ENCODE measurements at places on chromosomes 5 and 9.
A peak's percentile ranks its signal among the peaks of the same experiment; 100 is the strongest.

DNA sequence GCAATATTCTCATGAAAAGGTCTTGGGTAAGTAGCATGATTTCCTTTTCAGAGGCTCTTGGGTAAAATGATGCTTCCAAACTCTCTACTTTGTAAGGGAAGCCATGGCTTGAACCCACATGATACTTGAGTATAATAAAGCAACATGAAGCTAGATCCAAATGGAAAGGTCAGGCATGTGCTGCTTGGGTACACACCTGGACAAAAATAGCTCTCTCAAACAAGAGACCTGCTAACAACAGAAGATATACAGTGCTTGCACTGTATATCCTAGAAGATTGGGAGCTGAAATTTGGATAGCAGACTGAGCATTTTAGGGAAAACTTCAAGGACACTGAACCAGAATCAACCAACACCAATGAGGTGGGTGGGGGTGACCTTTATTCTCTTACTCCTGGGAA, 40.2 kb downstream of the NMUR2 start:
- no peak for DNase-seq

- DNase-seq = no peak
Measured at GRCh38 chr5:32802764-32803163, 91.6 kb downstream of the NPR3 start.

DNA sequence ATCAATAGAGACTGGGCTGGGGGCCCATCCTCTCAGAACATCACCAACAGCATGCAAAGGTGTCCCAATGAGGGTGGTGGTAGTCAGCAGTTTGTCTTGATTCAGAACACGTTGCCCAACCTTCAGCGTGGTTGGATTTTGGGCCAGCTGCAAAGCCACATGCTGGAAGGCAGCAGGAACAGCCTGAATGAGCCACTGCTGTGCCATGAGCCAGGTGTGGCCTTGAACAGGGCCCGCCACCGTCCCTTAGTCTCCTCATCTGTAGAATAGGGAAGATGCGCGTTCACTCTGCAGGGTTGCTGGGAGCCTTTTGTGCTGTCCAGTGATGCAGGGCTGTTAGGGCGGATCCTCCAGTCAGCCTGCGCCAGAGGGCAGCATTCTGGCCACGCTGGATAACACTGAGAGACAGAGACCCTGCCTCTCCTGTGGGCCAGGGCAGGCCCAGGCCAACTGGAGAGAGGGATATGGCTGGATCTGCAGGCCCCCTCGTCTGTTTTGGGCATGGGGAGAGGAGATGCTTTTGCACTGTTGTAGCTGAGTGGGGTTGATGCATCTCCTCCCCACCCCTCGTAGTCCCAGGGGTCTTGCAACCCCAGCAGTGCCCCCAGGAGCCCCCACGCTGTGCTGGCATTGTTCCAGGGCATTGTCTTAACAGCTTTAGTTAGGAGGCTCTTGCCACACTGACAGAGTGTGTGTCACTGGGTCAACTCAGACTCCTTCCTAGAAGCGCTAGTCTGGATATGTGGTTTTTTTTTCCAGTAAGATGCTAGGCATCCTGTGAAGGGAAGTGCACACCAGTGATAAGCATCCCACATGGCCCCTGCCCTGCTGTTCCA, 42.1 kb downstream of the SLC46A2 start:
- DNase-seq = no peak

- no peak for DNase-seq
Measured at GRCh38 chr5:123754908-123755307, 242.9 kb downstream of the CSNK1G3 start.

GRCh38 chr9:134708672-134709038, 67.1 kb downstream of the COL5A1 start:
- DNase-seq = no peak

- no peak for DNase-seq
Measured at GRCh38 chr9:6991418-6991817, 233.6 kb downstream of the KDM4C start.

- DNase-seq = no peak
Measured at GRCh38 chr9:84788803-84789462, 119.4 kb downstream of the NTRK2 start.

- DNase-seq = no peak
Measured at GRCh38 chr5:54753034-54753433, 232.4 kb downstream of the ESM1 start.

GRCh38 chr5:27208051-27208450, 169.7 kb upstream of the CDH9 start:
- no peak for DNase-seq

GRCh38 chr5:176895831-176896230, 3.3 kb downstream of the HK3 start:
- DNase-seq = no peak

DNA sequence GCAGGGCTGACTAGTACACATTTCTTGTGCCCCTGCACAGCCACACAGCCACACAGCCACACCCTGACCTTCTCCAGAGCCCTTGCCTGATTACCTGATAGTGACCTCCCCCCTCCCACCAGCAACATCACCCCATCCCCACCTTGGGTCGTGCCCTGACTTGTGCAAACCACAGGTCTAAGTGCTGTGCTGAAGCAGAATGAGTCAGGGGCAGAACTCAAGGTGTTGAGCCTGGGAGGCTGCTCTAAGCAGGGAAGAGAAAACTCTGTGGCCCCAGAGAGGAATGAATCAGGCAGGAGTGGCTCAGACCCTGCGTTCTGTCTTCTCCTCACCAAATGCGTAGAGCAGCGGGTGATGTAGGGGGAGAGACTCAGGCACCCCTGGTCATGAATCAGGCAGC, 24.3 kb upstream of the FAT2 start:
- DNase-seq = no peak

GRCh38 chr5:41503860-41504259, 6.5 kb downstream of the PLCXD3 start:
- no peak for DNase-seq

GRCh38 chr5:11072076-11072475, 311.0 kb upstream of the DAP start:
- no peak for DNase-seq

GRCh38 chr9:33170464-33171415, 3.6 kb upstream of the B4GALT1 start:
- DNase-seq = peak; percentile 55

- no peak for DNase-seq
Measured at GRCh38 chr5:147554261-147554817, 44.5 kb upstream of the DPYSL3 start.

DNA sequence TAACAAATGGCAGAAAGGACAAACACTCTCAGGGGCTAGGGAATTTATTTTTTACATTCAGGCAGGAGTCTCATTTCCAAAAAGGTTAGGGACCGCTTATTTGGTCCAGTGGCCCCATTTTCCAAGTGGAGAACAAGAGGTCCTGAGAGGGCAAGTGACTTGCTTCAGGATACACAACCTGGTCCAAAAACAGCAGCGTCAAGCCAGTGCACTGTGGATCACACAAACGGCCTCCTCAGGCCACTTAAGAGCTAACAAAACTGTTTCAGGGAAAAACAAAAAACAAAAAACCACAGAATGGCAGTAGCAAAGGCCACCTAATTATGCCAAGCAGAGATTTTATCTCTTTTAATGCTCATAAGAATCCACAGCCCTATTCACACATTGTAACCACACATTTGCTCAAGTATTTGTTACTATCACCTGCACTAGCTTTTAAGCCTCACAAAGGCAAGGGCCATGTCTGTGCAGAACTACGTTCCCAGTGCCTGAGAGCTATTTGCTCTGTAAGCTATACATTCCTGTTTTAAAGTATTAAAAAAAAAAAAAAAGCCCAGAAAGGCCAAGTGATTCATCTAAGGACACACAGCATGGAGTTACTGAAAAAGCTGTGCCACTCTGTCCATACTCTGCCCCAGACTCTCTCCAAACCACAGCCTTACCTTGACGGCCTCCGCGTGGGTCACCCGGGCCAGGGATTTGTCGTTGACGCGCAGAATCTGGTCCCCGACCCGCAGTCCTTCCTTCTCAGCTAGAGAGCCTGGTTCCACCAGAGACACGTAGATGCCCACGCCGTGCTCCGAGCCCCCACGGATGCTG, 1.5 kb downstream of the WHRN start:
- DNase-seq = no peak

DNA sequence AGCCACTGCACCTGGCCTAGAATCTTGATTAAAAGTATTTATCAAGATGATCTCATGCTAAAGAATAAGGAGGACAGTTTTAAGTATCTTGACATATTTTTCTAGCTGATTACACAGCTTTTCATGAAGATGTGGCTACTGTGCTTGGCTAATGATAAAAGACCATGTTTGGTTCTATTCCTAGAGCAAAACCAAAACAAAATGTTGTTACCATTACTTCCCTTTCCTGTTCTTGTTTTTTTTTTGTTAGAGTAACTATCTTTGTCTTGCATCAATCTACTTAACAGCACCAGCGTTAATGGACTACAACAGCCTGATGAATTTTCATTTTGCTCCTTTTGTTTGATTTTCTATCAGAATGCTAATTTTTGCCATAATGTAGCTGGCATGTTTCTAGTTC, 86.2 kb upstream of the DHFR start:
- no peak for DNase-seq

- no peak for DNase-seq
Measured at GRCh38 chr9:20929276-20929675, 102.2 kb downstream of the HACD4 start.

DNA sequence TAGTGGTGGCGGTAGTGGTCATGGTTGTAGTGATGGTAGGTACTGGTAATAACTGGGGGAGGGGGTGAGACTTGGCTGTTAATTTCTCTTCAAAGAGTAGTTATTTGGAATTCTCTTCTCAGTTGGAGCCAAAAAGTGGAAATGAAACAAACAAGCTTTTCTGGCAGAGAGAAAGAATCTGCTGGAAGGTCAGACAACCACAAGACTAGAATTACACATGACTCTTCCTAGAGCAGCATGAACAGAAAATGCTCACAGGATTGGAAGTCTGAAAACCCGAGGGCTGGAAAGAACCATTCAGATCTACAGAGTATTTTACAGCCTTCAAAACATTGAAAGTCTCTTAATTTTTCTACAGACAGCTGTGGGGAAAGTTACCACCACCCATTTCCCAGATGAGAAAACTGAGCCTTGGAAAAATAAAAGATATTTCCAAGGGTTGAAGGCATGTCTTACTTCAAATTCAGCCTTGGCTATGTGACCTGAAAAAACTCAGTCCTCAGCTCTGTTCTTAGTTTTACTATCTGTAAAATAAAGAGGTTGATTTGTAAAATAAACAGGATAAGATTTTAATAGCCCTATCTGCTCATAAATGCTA, 42.9 kb upstream of the TRIM32 start:
- no peak for DNase-seq

- no peak for DNase-seq
Measured at GRCh38 chr9:107489144-107489673, 360 bp downstream of the KLF4 start.

- no peak for DNase-seq
Measured at GRCh38 chr9:14030375-14031059, 283.4 kb downstream of the NFIB start.

- no peak for DNase-seq
Measured at GRCh38 chr5:67746103-67746502, 469.5 kb upstream of the PIK3R1 start.

- no peak for DNase-seq
Measured at GRCh38 chr9:102550266-102550665, 444.9 kb upstream of the CYLC2 start.

DNA sequence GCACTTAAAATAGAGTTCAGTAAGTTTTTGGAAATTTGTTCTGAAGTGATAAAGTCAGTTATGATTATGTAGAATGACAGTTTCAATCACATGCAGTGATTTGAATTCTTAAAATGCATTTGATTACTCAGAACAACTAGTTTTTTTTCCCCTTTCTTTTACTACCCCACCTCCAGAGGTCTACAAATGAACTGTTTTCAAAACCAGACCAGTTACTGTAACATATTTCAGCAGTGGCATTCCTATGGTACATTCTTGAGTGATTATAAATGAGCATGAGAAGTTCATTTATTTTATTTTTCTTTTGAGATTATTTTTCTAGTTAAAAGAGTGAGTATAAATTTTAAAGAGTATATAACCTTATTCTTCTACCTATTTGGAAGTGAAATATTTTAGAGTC, 71.6 kb downstream of the NNT start:
- DNase-seq = no peak

- no peak for DNase-seq
Measured at GRCh38 chr5:63398346-63398745, 563.9 kb downstream of the HTR1A start.

DNA sequence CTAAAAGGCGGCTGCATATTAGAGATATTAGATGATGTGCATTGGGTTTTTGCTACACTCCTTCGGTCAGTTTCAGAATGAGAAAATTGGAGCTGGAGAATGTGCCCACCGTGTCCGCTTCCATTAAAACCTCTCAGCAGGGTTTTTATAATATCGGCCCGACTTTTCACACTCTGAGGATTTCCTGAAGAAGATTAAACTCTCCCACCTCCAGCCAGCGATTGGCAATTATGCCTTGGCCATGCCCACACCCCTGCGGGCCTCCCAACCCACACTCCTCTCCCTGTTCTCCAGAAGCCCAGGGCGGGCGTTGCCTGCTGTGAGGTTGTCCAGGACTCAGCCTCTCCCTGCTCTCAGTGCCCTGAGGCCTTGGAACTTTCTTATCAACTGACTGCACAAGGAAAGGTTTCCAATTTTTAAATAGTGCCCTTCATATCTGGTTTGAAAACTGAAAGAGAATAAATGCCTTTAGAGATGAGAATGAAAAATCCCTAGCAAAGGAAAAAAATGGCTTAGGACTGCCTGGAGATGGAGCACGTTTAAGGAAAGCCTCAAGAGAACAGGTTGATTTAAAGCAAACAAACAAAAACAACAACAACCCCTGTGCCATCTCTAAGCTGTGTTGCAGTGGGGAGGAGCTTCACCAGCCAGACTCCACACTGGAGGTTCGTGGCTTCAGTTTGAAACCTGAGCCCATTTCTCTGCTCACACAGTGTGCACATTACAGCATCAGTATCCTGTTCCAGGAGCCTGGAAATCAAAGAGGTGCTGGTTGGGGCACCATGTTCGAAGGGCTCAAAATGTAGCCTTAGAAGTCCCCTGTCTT, 292.9 kb downstream of the NSG2 start:
- no peak for DNase-seq

- no peak for DNase-seq
Measured at GRCh38 chr9:33293782-33294181, 3.5 kb downstream of the NFX1 start.

DNA sequence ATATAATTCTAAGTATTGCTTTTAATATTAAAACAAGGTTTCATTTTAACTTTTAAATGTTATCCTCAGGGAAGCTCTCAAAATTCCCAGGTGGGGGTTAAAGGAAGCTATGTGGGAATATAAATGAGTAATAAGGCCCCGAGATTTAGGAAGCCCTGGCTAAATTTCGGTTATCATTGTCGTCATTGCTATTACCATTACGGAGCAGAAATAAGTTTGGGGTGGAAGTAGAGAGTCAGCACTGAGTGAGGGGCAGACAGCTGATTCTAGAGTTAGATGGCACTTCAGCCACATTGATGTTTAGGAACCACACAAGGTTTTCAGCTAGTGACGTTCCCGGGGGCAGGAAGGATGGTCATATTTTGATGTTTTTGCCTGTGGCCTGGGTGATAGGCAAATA, 74.9 kb downstream of the NREP start:
- DNase-seq = no peak

DNA sequence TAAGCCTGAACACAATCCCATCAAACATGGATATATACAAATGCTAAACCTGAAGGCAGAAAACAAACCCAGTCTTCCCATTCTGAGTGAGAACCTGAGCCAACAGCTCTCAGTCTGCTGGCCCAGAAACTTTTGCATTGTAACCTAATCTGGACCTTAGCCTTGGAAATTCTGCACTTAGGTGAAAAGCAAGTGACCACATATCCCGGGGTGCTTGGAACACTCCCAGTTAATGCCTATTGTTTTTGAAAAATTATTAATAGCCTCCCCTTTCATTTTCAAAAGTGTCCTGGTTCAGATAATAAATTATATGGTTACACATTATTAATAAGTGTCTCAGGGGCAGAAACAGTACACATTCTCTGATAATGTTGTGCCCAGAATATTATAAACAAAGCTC, 228.3 kb upstream of the TARS1 start:
- DNase-seq = no peak

Measured in stimulated activated CD4-positive, alpha-beta T cell treated with anti-CD3 and anti-CD28 coated beads, Interleukin-2, amount 100 ng/mL, for 24 hours (primary cell).